ENCODE measurements at places on chromosomes 1 and 21.

- no peak for DNase-seq
These were observed 81.0 kb downstream of the TAS1R2 start for GRCh38 chr1:18778437-18778836.

- no peak for DNase-seq
These were observed 137.0 kb downstream of the DENND1B start for GRCh38 chr1:197638316-197638715.

DNA sequence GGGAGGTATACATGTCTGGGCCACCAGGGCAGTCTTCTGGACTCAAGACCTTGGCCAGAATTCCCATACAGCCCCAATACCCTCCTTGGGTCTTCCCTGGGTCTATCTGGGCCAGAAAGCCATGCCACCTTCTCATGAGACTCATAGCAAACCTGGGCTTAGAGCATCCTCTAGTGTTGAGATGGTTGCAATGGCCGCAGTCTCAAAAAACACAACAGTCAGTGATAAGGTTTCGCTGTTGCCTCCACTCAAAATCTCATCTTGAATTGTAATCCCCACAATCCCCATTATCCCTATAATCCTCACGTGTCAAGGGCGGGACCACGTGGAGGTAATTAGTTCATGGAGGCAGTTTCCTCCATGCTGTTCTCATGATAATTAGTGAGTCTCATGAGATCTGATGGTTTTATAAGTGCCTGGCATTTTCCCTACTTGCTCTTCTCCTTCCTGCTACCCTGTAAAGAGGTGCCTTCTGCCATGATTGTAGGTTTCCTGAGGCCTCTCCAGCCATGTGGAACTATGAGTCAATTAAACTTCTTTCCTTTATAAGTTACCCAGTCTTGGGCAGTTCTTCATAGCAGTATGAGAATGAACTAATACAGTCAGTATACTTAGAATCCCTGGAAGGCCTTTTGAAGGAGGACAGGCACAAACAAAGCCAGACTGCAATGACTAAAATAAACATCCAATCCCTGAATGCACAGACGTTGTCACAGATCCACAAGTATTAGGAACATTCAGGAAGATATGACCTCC lies 77.0 kb downstream of the CTH start:
- DNase-seq: peak; percentile 63

DNA sequence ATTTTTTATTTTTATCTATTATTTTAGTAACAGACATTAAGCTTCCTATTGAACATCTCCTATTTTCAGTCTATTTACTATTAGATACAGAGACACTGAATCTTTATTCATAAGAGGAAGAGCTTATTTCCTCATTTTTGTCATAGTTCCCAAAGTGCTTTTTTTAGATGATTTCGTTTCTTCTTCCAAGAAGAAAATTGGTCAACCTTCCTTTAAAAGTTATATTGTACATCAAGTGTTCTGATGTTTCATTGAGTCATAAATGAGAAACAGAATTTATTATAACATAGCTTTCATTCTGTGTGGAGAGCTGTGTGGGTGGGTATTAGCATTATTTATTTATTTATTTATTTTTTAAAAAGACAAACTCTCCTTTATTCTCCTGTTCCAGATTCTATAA lies 50.6 kb upstream of the BACH1 start:
- no peak for DNase-seq

DNA sequence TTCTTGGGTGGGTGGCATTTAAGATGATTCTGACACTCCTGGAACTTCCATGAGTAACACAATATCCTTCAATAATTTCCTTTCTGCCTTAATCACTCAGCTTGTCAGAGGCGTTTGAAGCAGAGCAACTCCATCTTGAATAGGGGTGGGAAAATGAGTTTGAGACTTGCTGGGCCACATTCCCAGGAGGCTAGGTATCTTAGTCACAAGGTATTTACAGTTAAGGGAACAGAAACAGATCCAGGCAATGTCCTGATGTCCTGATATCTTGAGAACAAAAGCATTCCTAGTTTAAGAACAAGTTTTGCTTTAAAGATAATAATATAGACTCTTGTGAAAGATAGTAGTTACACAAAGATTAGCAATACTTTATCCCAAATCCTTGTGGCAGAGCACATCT lies 76.6 kb upstream of the KIAA0040 start:
- no peak for DNase-seq

DNA sequence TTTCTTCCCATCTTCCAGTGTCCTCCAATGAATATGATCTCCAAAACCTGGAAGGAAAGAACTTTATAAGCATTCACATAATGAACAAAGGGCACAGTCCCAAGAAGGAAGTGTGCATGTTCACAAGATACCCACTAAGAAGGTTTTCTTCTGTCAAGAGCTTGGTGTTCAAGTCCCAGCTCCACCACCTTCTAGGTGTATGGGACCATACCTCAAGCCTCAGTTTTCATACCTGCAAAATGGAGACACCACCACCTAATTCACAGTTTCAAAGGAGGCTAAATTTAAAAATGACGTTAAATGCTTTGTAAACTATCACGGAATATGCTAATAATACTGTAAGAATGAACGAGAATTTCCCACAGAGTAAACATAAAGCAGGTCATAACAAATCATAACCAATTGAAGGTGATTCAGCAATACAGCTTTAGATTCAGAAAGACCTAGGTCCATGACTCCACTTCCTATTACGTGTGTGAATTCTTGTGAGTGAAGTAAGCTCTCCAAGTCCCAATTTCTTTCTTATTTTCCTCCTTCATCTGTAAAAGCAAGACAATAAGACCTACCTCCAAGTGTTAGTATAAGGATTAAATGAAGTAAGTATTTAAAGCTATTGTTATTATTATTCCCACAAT lies 8.1 kb upstream of the KTI12 start:
- DNase-seq: no peak

All from MCF 10A (cell line).